NCI-H774 (cell line): ENCODE measurements at places on chromosomes 12 and 14.

DNA sequence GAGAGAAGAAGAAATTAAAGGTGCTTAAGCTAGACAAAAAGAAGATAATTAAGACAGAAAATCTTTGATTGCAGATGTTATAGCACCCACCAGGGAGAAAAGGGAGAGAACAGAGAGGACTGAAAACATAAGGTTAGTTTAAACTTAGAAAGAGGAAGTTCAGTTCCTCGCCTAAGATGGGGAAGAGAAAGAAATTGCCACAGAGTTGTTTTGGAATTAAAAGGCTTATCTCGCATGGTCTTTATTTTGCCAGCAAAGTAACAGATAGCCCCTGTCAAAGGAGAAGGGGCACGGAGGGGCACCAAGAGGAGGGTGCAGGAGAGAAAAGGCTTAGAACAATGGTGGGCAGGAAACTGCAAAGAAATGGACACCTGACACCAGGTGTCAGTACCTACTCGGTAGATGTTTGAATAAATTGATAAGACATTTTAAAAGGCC lies 17.8 kb upstream of the OXA1L start:
- DNase-seq, result no peak

GRCh38 chr12:110916295-110916875 lies 4.0 kb downstream of the MYL2 start:
- DNase-seq, result no peak

DNA sequence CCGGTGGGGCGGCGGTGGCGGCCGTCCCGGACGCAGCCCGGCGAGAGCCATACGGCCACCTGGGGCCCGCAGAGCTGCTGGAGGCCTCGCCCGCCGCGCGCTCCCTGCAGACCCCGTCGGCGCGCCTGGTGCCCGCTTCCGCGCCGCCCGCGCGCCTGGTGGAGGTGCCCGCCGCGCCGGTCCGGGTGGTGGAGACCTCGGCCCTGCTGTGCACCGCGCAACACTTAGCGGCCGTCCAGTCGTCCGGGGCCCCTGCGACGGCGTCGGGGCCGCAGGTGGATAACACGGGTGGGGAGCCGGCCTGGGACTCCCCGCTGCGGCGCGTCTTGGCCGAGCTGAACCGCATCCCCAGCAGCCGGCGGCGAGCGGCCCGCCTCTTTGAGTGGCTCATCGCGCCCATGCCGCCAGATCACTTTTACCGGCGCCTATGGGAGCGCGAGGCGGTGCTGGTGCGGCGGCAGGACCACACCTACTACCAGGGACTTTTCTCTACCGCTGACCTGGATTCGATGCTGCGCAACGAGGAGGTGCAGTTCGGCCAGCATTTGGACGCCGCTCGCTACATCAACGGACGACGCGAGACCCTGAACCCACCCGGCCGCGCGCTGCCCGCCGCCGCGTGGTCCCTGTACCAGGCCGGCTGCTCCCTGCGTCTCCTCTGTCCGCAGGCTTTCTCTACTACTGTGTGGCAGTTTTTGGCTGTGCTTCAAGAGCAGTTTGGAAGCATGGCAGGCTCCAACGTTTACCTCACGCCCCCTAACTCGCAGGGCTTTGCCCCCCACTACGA lies 716 bp downstream of the RIOX1 start:
- DNase-seq, result peak; percentile 25

GRCh38 chr12:42705863-42706262 lies 116.3 kb upstream of the PRICKLE1 start:
- no peak for DNase-seq
